ENCODE measurements at places on chromosomes 5 and 9.

GRCh38 chr5:109945097-109945678 is 255.5 kb downstream of the MAN2A1 start:
- DNase-seq, result no peak

DNA sequence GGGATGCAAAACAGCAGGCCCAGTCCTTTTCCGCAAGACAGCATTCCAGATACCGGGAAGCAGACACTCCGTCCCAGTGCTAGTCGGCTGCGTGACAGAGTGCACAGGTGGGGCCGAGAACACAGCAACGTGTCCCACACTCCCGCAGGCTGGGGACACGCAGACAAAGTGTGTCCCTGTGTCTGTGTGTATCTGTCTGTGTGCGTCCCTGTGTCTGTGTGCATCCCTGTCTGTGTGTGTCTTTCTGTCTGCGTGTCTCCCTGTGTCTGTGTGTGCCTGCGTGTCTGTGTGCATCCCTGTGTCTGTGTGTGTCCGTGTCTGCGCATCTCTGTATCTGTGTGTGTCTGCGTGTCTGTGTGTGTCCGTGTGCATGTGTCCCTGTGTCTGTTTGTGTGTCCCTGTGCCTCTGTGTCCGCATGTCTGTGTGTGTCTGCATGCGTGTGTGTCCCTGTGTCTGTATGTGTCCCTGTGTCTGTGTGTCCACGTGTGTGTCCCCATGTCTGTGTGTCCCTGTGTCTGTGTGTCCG is 137.0 kb downstream of the MRPL36 start:
- no peak for DNase-seq

GRCh38 chr5:181120761-181121160 is 10.2 kb downstream of the OR2V1 start:
- DNase-seq, result no peak

- no peak for DNase-seq
These were observed 28.2 kb downstream of the AUH start for GRCh38 chr9:91333551-91333950.

- no peak for DNase-seq
These were observed 1550.9 kb upstream of the CDH6 start for GRCh38 chr5:29642601-29643000.

DNA sequence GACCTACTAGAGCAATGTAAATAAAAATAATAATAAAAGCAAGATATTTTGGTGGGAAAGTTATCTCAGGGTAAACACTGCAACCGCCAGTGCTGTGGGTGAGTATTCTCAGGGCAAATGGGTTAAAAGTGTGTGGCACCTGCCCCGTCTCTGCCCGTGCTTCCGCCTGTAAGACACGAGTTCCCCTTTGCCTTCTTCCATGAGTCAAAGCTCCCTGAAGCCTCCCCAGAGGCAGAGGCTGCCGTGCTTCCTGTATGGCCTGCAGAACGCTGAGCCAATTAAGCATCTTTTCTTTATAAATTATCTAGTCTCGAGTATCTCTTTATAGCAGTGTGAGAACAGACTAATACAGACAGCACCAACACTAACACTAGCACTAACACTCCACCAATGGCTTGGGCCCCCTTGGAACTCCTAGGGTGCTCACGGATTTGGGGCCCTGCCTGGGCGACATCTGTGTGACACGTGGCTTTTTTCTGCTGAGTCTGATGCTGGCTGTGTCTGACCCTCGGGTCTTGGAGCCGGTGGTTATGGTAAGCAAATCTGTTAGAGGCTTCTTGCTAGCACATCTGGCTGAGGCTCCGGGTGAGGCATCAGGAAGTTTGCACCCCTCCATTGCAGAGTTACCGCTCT is 10.6 kb downstream of the PLEKHG4B start:
- no peak for DNase-seq

- no peak for DNase-seq
These were observed 501.6 kb downstream of the IRX1 start for GRCh38 chr5:4097199-4097598.

DNA sequence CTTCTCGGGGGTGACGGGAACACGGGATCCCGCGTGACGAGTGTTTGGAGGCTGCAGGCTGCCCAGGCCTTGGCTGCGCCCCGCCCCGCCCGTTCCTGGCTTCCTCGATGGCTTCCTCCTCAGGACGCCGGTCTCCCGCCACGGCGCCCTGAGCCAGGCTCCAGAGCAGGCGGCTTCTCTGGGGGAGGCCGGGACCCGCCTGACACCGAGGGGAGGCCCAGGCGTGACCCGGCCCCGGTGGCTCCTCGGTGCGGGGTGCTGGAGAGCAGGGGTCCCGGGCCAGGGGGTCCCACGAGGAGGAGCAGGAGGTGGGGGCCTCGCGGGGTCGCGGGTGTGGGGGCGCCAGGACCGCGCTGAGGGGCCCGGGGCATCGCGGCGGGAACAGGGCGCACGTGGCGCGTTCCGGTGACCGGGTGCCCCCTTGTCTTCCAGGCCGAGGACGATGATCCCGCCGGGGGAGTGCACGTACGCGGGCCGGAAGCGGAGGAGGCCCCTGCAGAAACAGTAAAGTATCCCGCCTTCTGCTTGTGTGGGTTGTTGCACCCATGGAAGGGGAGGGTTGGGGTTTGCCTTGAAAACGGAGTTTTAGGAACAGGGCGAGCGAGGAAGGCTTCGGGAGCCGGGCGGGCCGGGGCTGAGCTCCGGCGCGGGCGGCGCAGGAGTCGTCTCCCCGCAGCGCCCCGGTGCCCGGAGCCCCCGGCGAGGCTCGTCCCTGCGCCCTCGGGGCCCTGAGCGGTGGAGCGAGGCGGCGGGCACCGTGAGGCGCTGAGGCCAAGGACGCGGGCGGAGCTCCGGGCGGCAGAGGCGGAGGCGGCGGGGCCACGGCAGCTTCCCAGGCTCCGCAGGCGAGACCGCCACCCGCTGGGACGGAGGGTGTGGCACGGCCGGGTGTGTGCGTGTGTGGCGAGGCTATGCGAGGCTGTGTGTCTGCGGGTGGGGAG is 22.2 kb downstream of the AHRR start:
- no peak for DNase-seq

DNA sequence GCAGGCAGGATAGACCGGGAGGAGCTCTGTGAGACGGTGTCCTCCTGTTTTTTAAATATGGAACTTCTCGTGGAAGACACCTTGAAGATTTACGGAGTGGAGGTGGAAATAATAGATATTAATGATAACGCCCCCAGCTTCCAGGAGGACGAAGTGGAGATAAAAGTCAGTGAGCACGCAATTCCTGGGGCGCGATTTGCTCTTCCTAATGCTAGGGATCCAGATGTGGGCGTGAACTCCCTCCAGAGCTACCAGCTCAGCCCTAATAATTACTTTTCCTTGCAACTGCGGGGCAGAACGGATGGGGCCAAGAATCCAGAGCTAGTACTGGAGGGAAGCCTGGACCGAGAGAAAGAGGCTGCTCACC is 621 bp downstream of the PCDHGA11 start:
- no peak for DNase-seq

GRCh38 chr5:67257077-67257476 is 60.5 kb upstream of the CD180 start:
- DNase-seq, result no peak

DNA sequence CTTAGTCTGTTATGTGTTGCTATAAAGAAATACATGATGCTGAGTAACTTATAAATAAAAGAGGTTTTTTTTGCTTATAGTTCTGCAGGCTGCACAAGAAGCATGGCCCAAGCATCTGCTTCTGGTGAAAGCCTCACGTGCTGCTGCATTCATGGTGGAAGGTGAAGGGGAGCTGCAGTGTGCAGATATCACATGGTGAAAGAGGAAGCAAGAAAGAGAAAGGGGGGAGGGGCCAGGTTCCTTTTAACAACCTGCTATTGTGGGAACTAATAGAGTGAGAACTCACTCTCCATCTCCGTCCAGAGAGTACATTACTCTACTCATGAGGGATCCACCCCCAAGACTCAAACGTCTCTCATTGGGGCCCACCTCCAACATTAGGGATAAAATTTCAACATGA is 12.5 kb upstream of the PARP8 start:
- DNase-seq, result no peak

DNA sequence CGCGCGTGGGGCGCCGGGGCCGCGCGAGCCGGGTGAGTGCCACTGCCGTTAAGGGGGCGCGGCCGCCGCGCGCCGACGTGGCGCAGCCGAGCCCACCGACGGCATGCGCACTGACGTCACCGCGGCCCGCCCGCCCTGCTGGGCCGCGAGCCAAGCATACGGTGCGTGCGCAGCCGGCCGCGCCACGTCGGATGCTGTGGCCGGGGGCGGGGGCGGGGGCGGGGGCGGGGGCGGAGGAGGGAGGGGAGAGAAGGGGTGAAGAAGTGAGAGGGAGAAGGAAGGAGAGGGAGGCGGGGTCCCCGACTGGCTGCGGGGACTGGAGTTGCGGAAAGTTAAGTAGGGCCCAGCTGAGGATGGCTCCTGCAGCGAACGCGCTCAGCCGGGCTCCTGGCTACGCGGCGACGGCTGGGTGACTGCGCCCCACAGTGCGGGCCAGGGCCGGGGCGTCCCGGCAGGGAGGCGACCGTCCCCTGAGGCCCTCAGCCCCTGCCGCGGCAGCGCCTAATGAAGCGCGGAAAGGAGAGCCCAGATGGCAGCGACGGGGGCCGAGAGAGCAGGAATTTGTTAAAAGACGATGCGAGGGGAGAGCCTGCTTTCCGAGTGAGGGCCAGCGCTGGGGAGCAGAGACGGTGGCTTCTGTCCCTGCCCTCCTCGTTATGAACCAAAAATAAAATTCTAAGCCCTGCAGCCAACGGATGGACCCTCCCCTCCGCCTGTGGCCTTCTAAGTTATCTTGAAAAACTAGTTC is at the start of gene DAP:
Gene DAP, minus strand, starts transcription at position 50 of the 748 bp plus-strand sequence. CDS start 166 bp downstream, outside the sequence.
- DNase-seq, result peak; percentile 76

DNA sequence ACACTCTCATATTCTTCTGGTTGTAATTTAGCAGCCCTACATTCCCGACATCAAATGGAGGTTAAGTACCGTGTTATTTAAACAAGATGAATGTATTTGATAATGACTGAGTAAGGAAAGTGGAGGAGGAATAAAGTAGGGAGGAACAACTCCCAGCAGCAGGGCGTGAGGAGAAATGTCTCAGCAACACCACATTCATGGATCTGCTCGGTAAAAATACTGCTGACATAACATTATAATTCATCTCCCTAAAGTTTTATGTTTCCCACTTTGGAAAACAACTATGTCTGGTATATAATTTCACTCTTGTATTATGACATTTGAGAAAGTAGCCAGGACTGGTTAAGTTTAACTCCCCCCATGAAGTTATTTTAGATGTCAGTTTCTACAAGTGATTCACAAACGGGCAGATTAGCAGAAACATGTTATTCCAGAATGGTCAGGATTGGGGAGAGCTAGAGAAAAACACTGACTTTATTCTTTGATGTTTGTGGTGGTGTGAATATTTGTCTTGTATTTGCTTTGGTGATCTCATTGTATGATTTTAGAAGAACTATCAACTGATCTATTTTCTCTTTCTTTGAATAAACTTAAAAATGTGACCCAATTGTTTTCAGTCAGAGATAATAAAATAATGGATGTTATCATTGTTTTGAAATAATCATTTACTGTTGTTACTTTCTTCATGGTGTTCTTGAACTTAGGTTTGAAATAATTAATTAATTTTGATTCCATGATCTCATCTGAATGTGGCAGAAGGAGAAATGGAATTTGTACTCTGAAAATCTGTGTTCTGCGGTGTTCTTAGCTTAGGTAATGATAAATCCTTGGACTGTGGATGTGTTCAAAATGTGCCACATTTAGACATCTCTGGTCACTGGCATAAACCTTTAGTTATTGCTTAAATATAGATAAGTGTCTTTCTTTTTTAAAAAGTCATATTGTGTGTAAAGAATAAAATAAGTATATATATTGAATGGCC is 303.6 kb upstream of the ZNF608 start:
- DNase-seq, result no peak

DNA sequence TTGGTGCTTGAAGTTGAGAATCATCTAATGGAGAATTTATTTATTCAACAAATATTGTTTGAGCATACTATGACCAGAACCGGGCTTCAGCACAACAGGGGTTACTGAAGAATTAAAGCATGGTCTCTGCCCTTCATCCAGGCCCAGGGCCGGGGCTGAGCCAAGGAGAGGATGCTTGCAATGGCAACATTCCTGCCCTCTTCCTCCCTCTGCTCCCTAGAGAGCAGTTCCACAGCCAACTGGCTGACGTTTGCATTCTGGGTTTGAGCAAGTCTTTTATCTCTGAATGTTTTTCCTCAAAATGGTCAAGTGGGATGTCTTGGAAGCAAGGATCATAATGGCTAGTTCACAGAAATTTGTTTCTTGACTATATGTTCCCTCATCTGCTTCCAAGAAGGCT is 80.7 kb downstream of the GLDC start:
- DNase-seq, result no peak

DNA sequence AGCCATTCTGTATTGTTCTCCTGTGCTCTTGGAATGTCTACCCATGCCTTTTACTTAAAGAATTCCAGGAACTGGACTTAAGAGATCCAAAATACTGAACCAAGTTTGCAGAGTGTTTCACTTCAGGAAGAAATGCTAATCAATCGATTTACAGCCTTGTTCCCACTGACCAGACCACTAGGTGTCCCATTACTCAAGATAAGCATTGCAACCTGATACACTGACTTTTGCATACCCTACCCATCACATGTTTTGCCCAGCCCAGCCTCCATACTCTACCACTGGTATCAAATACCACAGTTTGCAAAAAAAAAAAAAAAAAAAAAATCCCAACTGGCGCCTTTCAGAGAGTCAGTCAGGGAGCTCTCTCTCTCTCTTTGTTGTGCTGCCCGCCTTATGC is 550.8 kb downstream of the CDH9 start:
- no peak for DNase-seq

GRCh38 chr9:120839146-120839545 is 3.6 kb downstream of the PSMD5 start:
- DNase-seq, result no peak

DNA sequence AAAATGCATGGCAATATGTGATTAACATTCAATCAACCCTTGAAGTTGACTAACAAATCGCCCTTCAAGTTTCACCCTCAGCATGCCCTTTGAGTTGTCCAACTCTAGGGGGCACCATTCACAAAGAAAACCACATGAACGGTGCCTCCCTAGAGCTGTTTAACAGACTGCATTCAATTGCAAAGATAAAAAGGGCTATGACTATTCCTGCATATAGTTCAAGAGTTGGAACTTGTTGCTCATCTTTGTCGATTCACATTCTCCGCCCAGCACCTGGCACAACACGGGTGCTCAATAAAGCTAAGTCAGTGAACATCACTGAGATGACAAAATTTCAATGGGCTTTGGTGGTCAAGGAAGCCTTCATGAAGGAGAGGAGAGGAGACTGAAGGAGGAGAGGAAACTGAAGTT is 69.6 kb upstream of the SLC30A5 start:
- DNase-seq, result no peak

DNA sequence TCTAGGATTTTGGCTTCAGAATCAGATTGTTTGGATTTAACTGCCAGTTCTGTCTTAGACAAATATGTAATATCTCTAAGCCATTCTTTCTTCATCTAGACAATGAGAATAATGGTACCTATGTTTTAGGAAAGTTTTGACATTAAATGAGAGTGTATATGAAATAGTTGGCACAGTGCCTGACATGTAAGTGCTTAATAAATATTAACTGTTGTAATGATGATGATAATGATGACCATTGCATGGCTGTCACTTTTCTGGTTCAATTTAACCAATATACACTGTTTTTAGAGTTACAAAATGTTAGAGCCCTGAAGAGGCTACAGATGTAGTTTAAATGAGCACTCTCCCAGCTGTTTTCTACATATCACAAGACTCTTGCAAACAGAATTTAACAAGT is 131.7 kb downstream of the RANBP17 start:
- no peak for DNase-seq

- DNase-seq, result no peak
These were observed 20.1 kb downstream of the SLC46A2 start for GRCh38 chr9:112870556-112870955.
